ENCODE measurements at places on chromosomes 5 and 9.

- no peak for DNase-seq
Observed at GRCh38 chr5:129656952-129657351, 90.9 kb upstream of the MINAR2 start.

- DNase-seq: no peak
Observed at GRCh38 chr5:115050866-115051265, 118.8 kb downstream of the TRIM36 start.

DNA sequence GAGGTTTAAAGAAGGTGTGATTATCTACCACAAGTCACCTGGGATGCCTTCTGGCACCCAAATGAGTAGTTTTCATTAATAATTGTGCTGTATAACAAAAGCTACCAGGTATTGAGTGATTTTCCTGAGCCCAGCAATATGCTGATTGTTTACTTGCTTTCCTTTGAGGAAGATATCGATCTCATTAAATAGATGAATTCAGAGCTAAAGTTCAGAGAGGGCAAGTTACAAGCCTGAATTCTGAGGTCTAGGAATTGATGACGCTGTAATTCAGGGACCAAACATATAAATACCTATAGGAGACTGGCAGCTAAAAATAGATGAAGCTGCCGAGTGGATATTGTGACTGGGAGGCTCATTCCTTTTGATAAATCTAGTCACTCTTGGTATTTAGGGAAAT lies 1.1 kb downstream of the ERCC6L2 start:
- DNase-seq: no peak

DNA sequence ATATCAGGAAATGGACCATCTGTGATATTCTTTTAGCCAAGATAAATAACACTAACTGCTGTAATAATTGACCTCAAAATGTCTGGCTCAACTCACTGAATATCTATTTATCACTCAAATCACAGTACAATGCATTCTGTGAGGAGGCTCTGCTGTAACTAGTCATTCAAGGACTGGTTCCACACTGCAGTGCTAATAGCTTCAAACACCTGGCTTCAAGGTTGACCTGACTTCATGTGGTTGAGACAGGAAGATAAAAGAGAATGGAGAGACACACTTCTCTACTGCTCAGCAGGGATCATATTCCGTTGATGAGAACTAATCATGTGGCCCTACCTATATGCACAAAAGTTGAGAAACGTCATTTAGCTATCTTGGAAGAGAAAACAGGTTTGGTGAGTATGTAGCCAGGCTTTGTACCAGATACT lies 3.4 kb upstream of the RHOBTB3 start:
- no peak for DNase-seq

- no peak for DNase-seq
Observed at GRCh38 chr9:36092509-36093215, 43.9 kb upstream of the GLIPR2 start.

DNA sequence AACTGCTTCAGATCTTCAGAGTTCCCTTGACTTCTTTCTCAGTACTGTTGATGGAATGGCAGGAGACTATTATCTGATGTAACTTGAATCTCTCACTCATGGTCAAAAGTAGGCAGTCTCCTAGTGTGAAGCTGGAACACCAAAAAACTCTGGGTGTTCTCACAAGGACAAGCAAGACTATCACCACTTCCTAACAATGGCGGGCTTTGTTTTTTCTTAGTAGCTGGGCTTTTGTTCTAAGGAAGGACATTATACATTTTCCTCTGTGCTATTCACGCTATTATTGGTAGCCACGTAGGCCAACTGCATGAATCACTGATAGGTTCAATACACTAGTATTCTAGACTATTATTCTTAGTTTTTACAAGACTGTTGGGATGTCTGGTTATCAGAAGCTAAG lies 67.7 kb upstream of the ATG10 start:
- no peak for DNase-seq

DNA sequence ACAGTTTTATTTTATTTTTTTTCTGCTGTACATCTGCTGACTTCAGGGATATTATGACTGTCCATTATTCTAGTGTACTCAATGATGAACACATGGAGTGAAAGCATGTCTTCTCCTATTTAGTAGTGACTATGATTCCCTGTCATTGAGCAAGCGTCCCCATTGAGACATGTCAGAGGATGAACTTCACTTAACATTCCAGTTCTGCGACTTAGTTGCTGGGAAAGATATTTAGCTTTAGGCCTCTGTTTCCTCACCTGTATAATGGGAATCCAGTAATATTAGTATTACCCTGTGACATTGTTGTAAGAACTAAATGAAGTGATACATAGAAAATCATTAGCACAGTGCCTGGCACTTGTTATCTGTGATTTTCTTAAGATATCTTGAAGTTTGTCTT lies 144.8 kb upstream of the DHFR start:
- DNase-seq: no peak

GRCh38 chr9:113919382-113919781 lies 43.3 kb downstream of the ZNF618 start:
- no peak for DNase-seq

- DNase-seq: peak; percentile 13
Observed at GRCh38 chr5:146825033-146825432, 53.5 kb downstream of the PPP2R2B start.

DNA sequence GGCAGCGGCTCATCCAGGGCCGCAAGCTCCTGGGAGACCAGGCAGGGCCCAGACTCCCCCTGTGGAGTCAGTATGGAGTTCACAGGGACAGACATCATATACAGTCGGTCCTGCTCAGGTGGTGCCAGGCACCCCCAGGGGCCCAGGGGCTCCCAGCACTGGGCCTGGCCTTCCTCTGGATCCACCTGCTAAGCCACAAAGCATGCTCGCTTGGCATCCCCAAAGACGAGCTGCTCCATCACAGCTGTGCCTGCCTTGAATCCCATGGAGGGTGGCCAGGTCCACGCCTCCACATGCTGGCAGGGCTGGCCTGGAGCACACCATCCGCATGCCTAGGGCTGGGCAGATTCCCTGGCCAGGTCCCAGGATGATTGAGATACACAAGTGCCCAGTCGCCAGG lies 4.6 kb downstream of the BICD2 start:
- DNase-seq: no peak

- DNase-seq: no peak
Observed at GRCh38 chr5:66643387-66643786, 47.2 kb downstream of the MAST4 start.

- no peak for DNase-seq
Observed at GRCh38 chr9:111662576-111663300, 1.3 kb downstream of the GNG10 start.
